ENCODE measurements at places on chromosomes 16 and 17.

GRCh38 chr17:82214012-82214628 is 1.5 kb upstream of the CCDC57 start:
- DNase-seq: no peak

- no peak for DNase-seq
These were observed 36.7 kb downstream of the SPAG9 start for GRCh38 chr17:51083981-51084380.

DNA sequence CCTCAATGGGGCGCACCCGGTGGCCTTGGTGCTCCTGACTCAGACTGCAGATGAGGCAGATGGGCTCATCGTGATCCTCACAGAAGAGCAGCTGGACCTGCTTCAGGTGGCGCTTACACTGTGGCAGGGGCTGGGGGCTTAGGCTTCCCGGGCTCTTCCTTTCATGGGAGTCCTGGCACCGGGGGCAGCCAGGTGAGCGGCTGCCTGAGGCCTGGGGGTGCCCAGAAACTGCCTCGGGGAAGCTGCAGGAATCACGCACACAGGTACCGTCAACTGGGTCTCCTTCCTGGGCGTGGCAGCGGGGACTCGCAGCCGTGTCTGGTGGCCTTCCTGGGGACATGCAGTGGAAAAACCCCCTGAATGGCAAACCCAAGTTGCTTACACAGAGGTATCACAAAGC is 7.0 kb downstream of the MEFV start:
- DNase-seq: no peak

GRCh38 chr16:66856801-66857200 is 12.6 kb downstream of the CA7 start:
- DNase-seq: no peak

DNA sequence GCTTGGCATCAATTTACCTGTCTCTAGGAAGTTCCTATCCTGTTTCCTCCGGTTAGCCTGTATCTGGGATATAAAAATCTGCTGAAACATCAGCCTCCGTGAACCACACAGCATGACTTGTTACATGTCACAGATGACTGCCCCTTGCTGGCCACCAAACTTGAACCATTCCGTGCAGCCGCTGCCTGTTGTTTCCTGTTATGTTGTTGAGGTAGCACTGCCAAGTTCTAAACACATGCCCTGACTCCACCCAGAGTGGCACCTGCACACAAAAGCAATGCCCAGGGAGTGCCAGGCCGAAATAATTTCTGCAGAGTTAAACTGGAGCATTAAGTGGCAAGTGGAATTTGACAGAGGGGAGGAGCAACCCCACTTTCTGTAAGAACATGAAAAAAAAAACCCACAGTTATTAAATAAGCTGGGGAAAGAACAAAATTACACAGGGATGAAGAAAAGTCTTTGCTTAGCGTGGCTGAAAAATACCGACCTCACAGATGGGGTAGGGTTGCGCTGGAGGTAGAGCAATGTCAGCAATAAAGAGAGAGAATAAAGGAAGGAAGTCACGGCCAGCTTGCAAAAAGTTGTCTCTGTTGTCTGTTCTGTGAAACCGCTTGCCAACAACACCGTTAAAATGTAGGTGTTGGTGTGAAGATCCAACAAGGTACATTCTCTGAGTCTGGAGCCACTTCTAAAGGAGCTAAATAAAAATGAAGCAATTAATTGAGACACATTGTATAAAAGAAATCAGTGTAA is 174.6 kb upstream of the CDH13 start:
- no peak for DNase-seq

- no peak for DNase-seq
These were observed 155.8 kb upstream of the GSE1 start for GRCh38 chr16:85457366-85457765.

Measured in activated CD8-positive, alpha-beta memory T cell treated with anti-CD3 and anti-CD28 coated beads for 4 hours (primary cell).